ENCODE measurements at places on chromosomes 13 and 19. TPM values are rescaled to one million over a fixed set of nuclear protein-coding genes. Genes with fewer than 3 reads are reported as not detected.

PEX11G gene
- total RNA-seq = 5.5 TPM

DNA sequence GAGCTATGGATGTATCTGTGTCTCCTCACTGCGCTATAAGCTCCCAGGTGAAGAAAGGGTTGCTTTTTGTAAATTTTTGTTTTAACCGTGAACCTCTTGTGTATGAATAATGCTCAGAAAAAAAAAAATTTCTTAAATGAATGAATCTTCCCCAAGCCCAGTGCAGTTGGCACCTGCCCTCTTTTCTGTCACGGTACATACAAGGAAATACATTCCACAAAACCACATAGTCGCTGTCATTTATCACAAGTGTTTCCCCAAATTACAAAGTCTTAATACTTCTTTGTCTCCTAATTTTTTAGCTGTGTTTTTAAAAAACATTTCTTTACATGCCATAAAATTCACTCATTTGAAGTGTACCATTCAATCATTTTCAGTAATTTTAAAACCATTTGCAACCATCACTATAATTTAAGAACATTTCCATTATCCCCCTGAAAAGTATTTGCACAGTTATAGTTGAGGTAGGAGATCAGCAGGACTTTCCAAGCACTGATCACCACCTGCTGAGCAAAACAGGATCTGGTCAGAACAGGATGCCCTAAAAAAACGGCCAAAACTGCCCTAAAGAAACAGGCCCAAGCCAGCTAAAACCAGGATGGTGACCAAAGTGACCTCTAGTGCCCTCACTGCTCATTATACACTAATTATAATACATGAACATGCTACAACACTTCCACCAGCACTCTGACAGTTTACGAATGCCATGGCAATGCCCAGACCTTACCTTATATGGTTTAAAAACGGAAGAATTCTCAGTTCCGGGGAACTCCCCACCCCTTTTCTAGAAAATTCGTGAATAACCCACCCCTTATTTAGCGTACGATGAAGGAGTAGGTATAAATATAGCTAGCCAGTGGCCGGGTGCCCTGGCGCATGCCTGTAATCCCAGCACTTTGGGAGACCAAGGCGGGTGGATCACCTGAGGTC, 1.3 kb upstream of the TEX30 start:
- peaks cover 5% of the 10 kb centered on the region for H3K4me1 ChIP-seq
- no peaks in the 10 kb centered on the region for H3K36me3 ChIP-seq
- no peak for DNase-seq
- H3K4me3 ChIP-seq = peak overlapping the region; percentile 89
- H3K27ac ChIP-seq = no peak overlapping the region

DNA sequence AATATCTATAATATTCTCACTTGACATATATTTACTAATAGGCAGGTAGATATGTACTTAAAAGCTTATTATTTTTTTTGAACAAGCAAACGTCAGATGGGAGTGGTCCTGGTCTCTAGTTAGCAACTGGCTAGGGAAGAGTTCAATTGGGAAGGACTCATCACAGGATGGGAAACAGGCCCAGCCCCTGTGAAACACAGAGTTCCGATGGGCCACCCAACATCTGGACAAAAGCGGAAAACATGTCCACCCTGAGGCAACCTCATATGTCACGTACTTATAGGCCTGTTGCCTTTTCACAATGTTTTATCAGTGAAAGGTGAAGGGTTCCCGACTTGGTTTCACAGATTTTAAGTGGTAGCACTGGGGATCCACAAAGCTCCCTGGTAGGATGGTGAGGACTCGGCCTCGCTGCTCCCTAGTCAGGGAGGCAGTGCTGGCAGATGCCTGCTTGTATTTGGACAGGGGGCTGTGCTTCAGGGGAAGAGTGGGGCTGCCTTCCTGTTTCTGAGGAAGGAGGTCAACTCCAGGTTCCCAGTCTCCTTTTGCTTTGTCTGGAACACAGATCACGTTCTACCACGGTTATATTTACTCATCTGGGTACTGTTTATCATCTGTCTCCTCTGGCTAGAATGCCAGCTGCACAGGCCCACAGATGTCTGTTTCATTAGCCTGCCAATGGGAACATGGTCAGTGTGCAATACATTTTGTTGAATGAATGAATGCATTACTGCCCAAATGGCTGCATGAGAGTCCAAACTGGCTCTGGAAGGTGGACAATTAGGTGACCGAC, 49.4 kb upstream of the SLC15A1 start:
- no peaks in the 10 kb centered on the region for H3K4me1 ChIP-seq
- DNase-seq = no peak
- peaks cover 8% of the 10 kb centered on the region for H3K36me3 ChIP-seq
- H3K27me3 ChIP-seq = no peaks in the 10 kb centered on the region

OR7E24 gene
- not detected for total RNA-seq

DNA sequence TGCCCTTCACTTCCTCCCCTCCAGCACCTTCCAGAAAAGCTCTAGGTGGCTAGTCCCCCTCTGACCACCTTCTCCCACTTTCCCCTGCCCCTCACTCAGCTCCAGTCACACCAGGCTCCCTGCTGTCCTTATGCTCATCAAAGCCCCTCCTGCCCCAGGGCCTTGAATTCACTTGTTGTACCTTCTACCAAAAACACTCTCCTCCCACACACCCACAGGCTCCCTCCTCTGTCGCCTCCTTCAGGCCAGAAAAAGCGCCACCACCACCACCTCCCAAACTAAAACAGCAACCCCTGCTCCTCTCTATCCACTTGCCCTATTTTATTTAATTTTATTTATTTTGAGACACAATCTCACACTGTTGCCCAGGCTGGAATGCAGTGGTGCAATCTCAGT, 4.8 kb upstream of the CEACAM16 start:
- H3K27me3 ChIP-seq = no peaks in the 10 kb centered on the region
- H3K4me3 ChIP-seq = no peak overlapping the region
- H3K27ac ChIP-seq = peak overlapping the region; percentile 47
- no peaks in the 10 kb centered on the region for H3K36me3 ChIP-seq

GRCh38 chr19:43814663-43815352, 12.3 kb upstream of the ZNF283 start:
- H3K36me3 ChIP-seq = no peaks in the 10 kb centered on the region
- DNase-seq = no peak
- H3K4me1 ChIP-seq = no peaks in the 10 kb centered on the region
- H3K27me3 ChIP-seq = peaks cover 59% of the 10 kb centered on the region
- H3K4me3 ChIP-seq = no peak overlapping the region
- no peak overlapping the region for H3K27ac ChIP-seq
